ENCODE measurements at places on chromosomes 7 and 10.

- DNase-seq = no peak
Observed at GRCh38 chr10:84818961-84819360, 490.6 kb downstream of the CCSER2 start.

GRCh38 chr7:4794591-4795350 lies 19.3 kb downstream of the AP5Z1 start:
- no peak for DNase-seq

GRCh38 chr7:131521651-131522163 lies 34.7 kb downstream of the PODXL start:
- DNase-seq = no peak

GRCh38 chr10:93034426-93034825 lies 26.2 kb upstream of the CYP26C1 start:
- DNase-seq = no peak

DNA sequence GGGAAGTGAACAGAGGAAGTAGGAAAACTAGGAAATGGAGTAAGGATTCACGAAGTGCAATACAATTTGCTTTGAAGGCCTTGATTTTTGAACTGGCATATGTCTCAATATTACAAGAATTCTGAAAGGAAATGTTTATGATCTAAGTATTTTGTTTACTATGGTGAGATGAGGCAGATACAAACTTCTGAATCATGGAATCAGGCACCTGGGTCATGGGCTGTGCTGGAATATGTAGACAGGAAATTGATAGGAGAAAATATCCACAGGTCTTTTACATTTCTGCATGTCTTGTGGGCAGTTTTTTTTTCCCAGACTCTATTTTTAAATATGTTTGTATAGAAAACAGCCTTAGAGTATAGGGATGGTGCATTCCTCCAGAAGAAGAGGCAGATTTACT lies 117.1 kb downstream of the PPP1R3A start:
- no peak for DNase-seq

DNA sequence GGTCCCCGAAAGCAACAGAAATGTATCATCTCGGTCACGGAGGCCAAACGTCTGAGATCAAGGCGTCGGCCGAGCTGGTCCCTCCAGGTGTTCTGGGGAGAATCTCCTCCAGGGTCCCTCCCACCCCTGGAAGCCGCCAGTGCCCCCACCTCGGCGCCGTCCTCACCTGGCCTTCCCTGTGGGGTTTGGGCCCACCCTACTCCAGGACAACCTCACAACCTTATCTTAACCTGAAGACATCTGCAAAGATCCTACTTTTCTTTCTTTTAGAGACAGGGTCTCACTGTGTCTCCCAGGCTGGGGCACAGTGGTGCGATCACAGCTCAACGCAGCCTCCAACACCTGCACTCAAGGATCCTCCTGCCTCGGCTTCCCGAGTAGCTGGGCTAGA lies 33.4 kb downstream of the ADAP1 start:
- no peak for DNase-seq

GRCh38 chr10:4196183-4196582 lies 411.2 kb upstream of the KLF6 start:
- no peak for DNase-seq

- no peak for DNase-seq
Observed at GRCh38 chr7:74502216-74502891, 48.6 kb downstream of the GTF2IRD1 start.

All from CD4-positive, alpha-beta T cell treated with Interleukin-17A for 1 hour (primary cell).